SK-N-SH (cell line): ENCODE measurements at places on chromosomes 1 and 21.

DNA sequence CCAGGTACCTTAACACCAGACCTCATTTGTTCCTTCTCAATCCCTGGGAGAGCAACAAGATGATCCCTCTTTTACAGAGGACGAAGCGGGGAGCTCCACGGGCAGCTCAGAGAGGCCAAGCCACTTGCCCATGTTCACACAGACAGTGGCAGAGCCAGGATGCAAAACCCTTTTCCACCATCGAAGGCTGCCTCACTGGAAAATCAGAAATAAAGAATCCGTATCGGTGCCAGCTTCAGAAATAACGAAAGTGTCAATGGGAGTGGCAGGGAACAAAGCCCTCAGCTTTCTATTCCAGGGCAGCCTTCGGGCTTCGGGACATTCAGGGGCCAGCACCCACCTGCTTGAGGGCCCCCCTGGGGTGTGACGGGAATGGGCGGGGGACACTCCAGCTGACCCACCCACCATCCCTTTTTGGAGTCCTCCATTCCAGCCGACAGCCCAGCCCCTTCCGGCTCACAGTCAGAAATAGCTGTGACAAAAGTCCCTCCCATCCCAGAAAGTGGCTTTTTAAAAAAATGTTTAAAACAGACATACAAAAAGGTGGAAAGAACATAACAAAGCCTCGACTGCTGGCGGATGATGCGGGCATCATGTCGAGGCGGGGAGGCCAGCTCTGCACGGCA is 6.0 kb downstream of the IFFO2 start:
- DNase-seq = no peak

DNA sequence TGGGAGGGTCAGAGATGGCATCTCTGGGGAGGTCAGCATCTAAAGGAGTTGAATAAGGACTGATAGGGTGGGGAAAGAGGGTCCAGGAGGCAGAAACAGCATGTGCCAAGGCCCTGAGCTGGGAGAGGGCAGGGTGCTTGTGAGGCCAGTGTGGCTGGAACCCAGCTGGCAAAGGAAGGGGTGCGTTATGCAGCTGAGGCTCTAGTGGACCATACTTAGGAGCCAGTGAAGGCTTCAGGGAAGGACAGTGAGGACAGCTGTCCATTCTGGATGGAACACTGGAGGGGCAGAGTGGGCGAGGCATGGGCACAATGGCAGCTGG is 57.1 kb upstream of the RPL11 start:
- no peak for DNase-seq

DNA sequence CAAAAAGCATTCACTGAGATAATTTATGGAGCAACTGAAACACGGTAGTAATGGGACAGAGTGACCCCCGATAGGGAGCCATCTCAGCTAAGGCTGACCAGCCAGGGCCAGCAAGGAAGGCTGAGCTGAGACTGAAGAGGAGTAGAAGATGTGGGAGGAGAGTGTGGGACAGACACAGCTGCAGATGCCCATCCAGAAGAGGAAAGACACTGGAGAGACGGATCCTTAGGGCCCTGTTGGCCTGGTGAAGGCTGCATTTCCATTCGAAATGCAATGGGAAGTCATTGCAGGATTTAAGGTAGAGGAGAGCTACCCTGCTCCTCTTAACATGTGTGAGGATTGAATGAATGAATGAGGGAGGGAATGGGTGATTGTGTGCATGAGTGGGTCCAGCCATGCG is 44.0 kb upstream of the LRP8 start:
- no peak for DNase-seq

DNA sequence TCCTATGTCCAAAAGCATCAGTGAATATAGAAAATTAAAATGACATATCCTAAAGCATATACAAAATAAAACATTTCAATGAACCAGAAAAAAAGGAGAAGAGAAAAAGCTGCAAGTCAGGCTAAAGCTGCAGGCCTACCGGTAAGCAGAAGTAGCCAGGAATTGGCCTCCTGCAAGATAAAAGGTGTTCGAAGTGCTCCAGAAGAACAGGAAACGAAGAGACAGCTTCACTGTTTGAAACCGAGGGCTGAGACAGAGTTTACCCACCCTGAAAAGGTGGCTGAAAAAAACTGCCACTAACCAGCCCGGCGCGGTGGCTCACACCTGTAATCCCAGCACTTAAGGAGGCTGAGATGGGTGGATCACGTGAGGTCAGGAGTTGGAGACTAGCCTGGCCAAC is 37.4 kb downstream of the NSL1 start:
- no peak for DNase-seq

GRCh38 chr1:6906783-6907182 is 121.5 kb downstream of the CAMTA1 start:
- no peak for DNase-seq

GRCh38 chr21:14572204-14572780 is 26.2 kb upstream of the SAMSN1 start:
- no peak for DNase-seq

DNA sequence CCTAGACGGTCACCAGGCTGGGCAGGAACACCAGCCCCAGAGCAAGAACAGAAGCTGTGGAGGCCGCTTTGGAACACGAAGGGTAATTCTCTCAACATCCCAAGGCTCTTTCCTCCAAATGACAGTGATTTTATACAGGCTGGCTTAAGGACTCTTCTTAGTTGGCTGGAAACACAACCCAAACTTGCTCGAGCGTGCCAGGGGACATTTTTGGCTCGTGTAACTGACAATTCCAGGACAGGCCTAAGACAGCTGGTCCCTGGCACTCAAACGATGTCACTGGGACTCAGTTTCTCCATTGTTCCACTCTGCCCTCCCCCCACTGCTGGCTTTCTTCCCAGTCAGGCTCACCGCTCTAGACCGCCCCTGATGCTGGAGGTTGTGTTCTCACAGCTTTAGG is 164.7 kb downstream of the NPHP4 start:
- DNase-seq = no peak

DNA sequence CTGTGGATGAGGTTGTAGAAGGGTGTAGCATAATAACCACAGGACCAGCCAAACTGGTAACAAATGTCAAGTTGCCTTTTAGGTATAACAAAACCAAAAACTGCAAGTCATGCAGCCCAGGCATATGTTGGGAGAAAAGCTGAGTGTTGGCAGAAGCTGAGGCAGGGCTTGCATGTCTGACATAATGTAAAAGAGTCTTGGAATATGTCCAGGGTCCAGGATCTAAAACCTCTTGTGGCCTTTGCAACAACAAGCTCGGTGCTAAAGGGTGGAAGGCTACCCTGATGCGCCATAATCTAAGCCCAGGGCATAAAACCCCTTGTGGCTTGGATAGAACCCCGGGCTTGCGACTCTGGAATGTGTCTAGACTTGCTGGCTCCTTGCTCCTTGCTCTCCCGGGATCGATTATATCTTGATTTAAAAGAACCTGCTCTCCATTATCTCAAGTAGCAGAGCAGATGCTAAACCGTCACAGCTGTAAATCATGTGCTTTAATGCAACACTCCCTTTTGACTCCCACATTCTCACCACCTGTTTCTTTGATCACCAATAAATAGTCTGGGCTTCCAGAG is 26.5 kb upstream of the SLC35A3 start:
- DNase-seq = no peak

DNA sequence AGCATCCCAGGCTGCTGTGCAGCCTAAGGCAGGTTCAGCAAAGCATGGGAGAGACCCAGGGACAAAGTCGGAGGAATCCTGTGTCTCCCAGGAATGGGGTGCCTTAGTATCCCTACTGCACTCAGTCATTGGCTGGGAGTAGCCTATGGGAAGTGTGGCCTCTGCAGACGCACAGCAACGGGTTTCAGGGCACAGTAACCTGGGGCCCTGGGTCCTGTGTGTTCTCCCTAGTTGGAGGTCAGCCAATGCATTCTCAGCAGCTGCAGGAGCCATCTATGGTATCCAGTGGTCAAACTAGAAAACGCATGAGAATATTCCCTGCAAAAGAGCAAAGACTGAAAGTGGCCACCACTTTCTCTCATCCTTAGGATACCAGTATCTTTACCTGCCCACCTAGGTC is 13.7 kb upstream of the C1orf21 start:
- no peak for DNase-seq

- peak; percentile 90 for DNase-seq
Observed at GRCh38 chr1:5509664-5510452, 482.4 kb downstream of the NPHP4 start.

DNA sequence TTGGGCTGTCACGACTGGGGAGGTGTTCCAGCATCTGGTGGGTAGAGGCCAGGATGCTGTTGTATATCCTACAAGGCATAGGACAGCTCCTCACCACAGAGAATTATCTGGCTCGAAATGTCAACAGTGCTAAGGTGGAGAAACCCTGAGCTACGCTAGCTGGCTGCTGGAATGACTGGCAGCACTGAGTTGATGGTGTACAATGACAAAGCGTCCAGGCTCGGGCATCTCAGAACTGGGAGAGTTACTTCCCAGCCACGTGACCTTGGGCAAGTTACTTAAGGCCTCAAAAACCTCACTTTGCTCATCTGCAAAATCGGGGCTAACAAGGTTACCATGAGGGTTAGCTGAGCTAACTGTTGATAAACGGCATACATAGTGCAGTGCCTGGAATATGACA is 35.4 kb downstream of the GPR161 start:
- DNase-seq = no peak

- DNase-seq = no peak
Observed at GRCh38 chr1:13667691-13668090, 32.3 kb upstream of the PRDM2 start.

DNA sequence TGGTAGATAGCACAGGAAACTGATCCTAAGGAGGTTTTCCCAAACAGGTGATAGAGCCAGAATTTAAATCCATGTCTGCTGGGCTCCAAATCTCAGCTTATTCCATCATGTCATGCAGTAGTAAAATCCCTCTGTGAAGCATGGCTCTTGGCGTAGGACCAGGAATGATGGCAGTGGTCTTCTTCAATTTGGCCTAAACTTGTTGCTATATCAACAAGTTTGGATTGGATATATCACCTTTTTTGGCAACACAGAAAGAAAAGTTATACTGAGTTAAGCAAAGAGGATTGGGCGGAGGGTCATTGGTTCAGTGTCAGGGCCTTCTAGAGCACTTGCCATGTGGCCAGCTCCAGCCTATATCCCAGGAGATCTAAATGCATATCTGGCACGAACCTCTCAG is 52.2 kb downstream of the FGGY start:
- no peak for DNase-seq

DNA sequence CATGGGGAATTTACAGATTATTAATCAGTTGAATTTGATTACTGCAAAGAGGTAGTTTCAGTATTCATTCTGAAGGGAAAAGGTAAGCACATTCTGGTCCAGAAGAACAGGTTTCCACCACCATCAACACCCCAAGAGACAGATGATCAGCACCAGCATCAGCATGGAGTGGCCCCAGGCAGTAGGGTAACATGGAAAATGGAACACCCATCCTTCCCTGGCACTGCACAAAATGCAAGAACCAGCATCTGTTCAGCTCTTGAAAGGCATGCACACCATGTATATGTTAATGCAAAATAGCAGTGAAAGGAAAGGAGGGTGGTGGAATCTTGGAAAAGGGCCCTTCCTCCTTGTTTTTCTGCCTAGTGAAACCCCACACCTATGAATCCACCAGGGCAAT is 9.2 kb downstream of the HSD3B1 start:
- DNase-seq = no peak

DNA sequence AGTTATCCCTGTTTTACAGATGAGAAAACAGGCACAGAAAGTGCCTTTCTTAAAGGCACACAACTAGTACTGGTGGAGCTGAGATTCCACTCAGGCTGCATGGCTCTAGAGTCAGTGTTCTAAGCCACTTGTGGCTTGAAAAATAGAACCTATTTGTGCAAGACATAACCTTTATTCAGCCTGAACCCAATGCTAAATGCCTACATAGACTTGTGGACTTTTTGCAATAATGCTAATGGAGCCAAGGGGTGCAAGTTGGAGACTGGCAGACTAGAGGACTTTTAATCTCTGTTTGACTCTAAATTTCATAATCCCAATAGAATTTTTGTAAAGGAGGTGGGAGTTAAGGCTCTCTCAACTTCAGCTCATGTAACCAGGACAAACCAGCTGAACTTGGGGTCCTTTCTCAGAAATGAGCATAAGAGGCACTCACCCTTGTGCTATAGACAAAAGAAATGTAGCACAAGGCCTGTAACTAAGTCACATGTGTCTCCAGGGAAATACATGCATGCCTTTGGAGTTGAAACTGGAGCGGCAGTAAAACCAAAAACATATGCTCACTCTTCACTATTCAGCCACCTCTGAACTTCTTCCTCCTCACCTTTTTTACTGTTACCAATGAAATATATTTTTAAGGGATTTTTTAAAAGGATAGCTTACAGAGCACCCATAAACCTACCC is 43.0 kb upstream of the AK4 start:
- DNase-seq = no peak

GRCh38 chr1:47434051-47434842 is 3.6 kb upstream of the FOXD2 start:
- DNase-seq = peak; percentile 58

- DNase-seq = no peak
Observed at GRCh38 chr1:3668585-3669300, 16.4 kb downstream of the TP73 start.

DNA sequence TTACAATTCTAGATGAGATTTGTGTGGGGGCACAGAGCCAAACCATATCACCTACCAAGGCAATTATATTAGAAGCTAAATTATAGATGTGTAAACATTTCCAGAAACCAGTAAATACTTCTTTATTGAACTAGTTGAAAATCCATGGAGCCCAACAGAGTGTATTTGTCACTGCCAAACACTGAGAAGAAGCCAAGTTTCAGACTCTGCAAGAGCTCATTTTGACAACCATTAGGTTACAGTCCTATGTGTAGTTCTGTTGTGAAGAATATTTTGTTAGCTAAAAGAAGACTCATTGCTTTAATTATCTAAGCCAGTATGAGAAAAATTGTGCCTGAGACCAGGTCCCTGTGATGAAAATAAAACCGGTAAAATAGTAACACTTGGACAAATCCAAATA is 358.9 kb upstream of the SGIP1 start:
- DNase-seq = no peak

GRCh38 chr1:231424950-231425805 is 3.1 kb upstream of the EGLN1 start:
- DNase-seq = no peak

GRCh38 chr1:187018291-187018690 is 189.5 kb downstream of the PLA2G4A start:
- DNase-seq = no peak

GRCh38 chr1:1560178-1560577 is 14.5 kb downstream of the SSU72 start:
- no peak for DNase-seq

GRCh38 chr21:20086508-20086907 is 911.7 kb upstream of the NCAM2 start:
- no peak for DNase-seq

- no peak for DNase-seq
Observed at GRCh38 chr1:111882559-111882958, 106.9 kb downstream of the KCND3 start.

DNA sequence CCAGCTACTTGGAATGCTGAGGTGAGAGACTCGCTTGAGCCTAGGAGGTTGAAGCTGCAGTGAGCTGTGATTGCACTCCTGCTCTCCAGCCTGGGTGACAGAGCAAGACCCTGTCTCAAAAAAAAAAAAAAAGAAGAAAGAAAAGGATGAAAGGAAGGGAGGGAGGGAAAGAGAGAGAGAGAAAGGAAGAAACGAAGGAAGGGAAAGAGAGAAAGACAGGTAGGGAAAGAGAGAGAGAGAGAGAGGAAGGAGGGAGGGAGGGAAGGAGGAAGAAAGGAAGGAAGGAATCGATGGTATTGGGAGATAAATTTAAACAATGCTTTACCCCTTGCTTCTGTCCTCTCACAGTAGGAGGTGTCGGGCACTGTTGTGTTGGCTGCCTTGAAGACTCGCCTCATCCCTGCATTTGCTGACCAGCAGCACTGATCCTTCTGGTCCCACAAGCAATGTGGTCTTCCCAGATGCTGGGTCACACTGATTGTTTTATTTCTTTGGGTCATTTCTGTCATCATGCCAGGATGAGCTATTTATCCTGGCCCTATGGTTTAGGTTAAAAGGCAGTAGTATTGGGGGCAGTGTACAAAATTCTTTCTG is 30.9 kb downstream of the GPR137B start:
- DNase-seq = no peak
